SIG-M5 (cell line): ENCODE measurements at places on chromosomes 2 and 18.

GRCh38 chr18:73848656-73849055 lies 299.0 kb downstream of the FBXO15 start:
- DNase-seq, result no peak

DNA sequence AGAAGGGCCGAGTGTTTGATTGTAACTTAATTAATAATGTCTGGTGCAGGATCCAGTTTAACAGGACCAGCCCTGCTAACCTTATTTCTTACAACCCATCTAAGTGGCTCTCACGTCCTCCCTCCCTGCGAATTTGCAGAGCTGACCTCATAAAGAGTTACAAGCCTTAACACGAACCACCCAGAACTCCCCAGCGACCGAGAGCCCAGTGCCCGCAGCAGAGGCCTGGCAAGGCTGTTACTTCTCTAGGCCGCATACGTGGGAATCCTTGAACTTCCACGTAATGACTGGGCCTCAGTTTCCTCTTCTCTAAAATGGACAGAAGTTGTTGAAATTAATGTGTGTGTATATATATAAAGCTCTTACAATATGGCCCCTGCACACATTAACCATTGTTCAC lies 55.5 kb downstream of the PXDN start:
- DNase-seq, result no peak

- DNase-seq, result no peak
These were observed 123.2 kb downstream of the THADA start for GRCh38 chr2:43472527-43473194.

DNA sequence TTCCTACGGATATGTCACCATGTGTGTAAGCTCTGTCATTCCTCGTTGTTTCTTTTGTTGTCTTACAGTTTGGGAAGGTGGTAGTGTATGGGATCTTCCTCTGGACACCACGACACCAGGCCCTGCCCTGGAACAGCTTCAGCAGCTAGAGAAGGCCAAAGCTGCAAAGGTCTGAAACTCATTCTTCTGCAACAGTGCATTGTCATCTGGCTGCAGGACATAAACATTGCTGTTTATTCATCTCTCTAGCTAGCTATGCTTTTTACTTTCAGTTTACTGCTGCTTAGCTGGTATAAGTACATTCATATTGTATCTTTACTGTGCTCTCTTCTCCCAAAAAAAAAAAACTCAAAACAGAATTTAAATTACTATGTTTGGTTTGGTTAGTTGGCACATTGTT lies 39.2 kb upstream of the KCNJ13 start:
- no peak for DNase-seq

DNA sequence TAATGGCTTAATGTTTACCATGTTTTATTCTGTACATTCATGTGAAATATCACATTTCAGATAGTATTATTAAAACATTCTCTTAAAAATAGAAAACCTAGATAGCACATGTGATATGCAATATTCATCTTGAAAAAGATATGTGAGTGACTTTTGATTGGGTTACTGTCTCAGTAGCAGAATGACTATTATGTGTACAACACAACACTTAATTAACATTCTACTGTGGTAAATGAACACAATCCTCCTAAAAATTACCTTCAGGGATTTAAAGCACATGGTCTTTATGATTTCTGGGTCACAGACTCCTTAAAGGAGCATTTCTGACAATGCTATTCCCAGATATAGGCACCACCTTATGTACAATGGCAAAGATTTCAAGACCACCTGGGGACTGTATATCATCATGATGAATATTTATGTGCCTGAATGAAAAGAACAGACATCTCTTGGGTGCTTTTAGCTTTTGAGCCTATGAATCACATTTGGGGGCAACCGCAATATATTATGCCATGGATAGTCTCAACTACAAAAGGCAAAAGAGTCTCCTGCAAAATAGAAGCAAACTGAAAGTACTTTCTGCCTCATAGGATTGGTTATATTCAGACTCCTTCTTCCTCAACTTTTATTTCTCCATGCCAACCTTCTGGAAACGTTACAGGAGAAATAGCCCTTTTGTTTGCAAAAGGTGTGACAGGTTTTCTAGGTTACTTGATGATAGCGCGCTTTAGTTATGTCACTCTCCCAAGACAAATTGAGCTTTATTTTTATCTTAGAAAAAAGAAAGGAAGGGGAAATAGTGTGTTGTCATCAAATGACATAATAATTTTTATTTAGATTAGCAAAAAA lies 259.0 kb downstream of the CALCRL start:
- no peak for DNase-seq

DNA sequence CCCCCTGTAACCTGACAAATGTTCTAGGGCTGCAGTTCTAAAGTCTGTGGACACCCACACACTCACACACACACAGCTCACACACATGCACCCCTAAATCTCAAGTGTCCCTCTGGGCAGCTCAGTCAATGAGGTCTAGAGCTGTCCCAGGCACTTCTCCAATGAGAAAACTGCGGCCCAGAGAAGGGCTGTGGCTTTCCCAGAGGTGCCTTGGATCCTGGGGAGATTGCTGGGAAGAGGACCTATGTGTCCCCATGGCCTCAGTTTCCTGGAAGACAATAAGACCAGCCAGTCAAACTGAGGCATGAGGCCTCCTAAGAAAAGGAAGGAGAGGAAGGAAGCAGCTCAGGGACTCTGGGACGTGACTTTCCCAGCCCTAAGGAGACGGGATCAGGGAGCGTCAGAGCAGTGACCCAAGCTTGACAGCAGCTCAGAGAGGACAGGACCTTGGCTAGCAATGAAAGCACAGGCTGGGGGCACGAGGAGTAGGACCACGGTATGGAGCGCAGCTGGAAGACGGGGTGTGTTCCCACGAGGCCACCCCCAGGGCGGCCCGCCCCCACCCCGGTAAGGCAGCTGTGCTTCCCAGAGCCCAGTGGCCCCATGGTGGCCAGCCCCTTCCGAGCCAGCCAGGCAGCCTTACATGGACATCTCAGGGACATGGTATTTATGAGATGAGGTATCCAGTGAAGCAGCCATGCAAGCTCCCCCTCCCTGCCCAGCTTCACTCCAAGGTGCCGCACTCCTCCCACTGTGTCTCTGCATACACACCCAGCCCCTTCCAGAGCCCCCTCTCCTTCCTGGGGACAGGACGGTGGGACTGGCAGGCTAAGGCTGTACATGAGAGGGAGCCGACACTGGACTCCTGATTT lies 46.0 kb downstream of the TNS1 start:
- DNase-seq, result no peak

DNA sequence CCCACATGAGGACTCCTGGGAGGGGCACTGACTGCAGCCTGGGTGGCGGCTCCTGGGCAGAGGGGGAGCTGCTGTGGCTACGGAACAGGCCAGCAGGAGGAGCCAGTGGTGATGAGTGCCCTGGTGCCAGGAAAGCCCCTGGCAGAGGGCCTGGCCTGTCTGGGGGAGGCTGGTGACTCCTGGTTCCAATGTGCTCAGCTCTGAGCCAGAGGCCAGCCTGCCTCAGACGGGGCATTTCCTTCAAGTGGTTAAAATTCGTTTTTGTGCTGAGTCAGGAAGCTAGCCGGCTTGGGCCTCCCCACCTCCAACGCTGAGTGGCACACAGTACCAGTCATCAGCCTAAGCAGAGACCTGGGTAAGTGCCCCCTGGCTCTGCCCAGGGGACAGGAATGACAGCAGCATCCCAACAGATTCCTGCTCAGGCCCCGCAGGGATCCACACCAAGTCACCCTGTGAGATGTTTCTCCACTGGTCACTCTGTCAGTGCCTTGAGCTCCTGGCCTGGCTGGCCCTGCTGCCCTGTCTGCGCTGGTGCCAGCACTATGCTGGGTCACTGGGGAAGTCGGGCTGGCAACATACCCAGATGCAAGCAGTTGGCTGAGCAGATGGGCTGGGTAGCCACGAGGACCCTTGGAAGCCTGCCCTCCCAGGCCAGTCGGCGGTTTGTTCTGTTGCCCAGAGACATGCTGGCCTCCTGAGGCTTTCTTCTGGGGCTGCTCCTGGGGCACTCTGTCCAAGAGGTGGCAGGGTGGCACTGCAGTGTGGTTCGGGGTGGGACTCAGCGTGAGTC lies 7.1 kb upstream of the KLF11 start:
- no peak for DNase-seq

GRCh38 chr18:67517444-67517765 lies 885 bp upstream of the DSEL start:
- DNase-seq, result no peak

DNA sequence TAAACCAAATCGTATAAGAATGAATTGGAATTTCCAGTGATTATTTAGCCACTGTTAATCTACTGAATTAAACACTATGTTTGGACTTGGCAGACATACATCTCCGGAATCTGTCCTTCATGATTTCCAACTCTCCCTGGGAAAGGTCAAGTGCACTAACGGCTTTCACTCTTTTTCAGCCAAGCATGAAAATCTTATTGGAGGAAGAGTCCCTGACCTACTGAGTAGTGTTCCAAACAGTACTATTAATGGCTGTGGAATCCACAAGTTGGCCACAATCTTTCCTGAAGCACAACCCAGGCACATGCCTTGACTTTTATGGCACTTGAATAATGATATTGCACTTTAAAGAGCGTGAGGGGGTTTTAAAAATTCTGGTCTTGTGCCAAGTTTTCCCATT lies 318.9 kb upstream of the RND3 start:
- no peak for DNase-seq

DNA sequence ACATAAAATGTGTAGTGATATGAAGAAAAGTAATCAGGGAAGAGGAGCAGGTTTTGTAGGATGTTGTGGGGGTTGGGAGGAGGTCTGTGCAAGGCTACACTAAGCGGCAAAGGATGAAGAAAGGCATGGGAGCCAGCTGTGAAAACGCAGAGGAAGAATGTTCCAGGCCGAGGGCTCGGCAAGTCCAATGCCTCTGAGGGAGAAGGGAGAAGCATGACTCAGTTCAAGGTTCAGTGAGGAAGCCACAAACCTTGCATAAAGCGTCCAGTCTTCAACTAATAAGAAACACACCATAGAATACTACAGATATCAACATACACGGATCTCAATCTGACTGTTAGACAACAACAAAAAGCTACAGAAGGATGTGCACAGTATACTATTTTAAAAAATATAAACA lies 16.2 kb downstream of the EPB41L3 start:
- DNase-seq, result no peak

DNA sequence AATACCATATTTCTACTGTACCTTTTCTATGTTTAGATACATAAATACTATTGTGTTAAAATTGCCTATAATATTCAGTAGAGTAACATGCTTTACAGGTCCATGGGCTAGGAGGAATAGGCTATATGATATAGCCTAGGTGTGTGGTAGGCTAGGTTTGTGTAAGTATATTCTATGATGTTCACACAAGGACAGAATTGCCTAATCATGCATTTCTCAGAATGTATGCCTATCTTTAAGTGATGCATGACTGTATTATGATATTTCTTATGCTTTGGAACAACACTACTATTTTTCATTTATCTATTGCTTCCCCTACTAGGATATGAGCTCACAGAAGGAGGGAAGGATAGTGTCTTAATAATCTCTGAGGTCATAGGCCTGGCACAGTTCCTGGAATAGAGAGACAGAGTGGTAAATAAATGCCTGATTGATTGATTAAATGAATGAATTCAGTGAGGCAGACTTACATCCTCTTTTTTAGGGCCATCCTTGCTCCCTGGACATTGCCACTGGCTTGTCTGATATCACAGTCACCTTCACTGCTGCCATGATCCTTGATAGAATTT lies 121.0 kb downstream of the MYO3B start:
- DNase-seq, result no peak

DNA sequence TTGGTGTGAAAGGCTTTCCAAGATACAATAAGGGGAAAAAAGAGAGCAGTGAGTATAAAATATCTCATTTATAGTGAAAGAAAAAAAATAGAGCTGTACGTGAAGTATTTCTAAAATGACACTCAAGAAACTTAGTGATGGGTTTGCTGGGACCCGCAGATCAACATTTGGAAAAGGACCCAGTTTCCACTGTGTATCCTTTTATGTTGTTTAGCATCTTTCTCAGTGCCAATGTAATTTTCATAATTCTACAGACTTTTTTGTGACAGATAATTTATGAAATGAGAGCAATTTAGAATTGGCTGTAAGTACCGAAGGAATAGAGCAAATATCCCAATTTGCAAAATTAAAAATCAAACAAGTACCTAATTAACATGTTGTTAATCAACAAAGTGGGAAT lies 116.9 kb downstream of the SH3BP4 start:
- no peak for DNase-seq

DNA sequence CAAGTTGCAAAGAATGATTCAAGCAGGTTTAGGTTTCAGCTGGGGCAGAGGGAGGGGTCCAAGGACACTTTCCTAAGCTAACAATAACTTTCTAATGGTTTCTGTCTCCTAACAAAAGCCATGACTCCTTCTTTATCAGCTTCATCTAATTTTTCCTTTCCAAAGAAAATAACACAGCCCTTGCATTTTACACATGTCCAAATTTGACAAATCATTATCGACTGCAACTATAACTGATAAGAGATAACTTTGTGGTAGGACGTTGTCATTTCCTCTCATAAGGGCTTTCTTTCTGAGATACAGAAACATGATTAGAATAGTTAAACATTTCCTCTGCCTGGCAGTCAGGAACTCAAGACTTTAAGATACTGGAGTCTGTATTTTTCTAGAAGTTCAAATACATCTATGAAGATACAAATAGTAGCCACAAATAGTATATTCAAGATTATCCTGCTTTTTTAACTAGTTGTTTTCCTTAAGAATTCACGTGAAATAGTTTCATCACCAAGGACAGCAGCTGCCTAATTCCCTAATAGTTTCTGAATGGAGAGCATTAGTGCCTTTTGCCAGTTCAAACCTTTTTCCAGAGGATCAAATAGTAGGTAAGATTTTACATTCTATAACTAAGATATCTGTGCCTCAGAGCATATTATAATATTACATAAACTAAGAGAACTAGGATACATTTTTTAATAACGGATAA lies 263.2 kb downstream of the EXOC6B start:
- DNase-seq, result no peak

DNA sequence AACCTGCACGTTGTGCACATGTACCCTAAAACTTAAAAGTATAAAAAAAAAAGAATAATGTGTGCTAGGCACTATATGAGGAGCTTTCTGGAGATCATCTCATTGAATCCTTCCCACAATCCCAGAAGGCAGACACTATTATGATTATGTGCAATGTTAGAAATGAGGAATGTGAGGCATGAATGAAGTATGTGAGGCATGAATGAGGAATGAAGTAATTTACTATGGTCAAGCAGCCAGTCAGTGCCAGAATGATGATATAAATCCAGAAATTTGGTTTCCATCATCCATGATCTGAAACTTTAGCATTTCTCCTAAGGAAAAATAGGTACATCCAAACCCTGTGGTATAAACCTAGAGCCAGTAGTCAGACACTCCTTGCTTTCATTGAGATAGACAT lies 42.0 kb downstream of the CCDC148 start:
- DNase-seq, result no peak
